ENCODE measurements at places on chromosomes 11 and 22.

- no peak for DNase-seq
Measured at GRCh38 chr11:43408277-43408676, 49.6 kb downstream of the TTC17 start.

GRCh38 chr22:44578516-44579230 lies 80.6 kb upstream of the RTL6 start:
- no peak for DNase-seq

DNA sequence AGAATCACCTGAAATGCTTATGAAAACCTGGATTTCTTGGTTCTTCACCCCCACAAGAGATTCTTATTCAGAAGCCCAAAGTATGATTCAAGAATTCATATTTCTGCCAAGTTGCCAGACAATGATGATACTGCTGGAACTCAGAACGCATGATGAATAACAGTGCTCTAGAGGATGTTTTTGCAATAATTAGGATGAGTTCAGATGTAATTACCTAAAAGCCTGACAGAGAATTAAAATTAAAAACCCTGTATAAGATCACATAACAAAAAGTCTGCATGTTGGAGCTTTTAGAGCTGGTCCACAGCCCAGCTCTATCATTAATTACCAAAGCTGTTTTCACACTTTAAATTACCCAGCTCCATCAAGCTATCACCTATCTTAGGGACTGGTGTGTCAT lies 211.8 kb downstream of the LUZP2 start:
- no peak for DNase-seq

DNA sequence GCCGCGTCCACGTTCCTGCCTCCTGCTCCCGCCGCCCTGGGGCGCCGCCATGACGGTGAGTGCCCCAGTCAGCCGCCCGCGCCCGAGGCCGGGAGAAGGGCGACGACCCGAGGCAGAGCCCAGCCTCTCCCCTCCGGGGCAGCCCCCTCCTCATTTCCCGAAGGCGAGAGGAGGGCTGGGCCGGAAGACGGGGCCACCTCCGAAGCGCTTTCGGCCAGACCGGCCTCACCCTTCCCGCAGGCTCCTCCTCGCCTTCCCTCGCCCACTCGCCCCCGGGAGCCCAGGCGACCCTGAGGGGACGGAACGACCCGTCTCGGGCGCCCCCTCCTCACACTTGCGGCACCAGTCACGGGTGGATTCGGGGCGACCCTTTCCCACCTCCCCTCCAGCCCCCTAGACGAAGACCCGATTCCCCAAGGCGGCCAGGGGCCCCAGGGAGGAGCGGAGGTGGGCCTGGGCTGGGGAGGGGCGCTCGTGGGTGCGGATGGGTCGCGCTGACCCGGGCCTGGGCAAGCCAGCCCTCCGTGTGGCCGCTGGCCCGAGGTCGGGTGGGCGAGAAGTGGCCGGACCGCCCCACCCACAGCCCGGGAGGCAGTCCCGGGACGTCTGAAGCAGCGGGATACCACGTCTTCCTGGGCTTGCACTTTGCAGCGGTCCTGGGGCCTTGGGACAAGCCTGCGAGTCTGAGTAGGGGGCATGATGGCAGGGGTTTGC lies 49.7 kb downstream of the TRIOBP start:
- no peak for DNase-seq

- DNase-seq: no peak
Measured at GRCh38 chr11:3231550-3231850, 717 bp downstream of the MRGPRE start.

- DNase-seq: no peak
Measured at GRCh38 chr11:70799386-70799785, 401.1 kb downstream of the CTTN start.

DNA sequence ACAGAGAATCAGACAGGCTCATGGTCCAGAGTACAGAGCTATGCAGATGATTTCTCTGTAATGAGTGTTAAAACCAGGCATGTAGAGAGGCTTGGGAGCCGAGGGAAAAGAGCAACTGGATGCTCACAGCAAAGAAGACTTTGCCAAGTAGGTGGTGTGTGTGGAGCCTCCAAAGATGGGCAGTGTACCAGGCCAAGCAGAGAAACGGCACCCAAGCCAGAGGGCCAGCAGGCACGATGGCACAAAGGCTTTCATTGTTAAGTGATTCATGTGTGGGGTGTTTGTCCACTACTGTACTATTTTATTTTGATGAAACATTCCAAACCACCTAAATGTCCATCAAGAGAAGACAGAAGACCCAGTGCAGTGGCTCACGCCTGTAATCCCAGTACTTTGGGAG lies 11.1 kb downstream of the RANGAP1 start:
- DNase-seq: no peak

- DNase-seq: no peak
Measured at GRCh38 chr11:125314276-125315078, 149.9 kb downstream of the PKNOX2 start.

Measured in NCI-H524 treated with DMSO at 0.1 percent for 48 hours (cell line).